ENCODE measurements at places on chromosomes 6 and 20.

- DNase-seq: no peak
Measured at GRCh38 chr6:98787961-98788360, 46.4 kb upstream of the POU3F2 start.

GRCh38 chr6:143074101-143074500, 13.4 kb downstream of the AIG1 start:
- DNase-seq: no peak

DNA sequence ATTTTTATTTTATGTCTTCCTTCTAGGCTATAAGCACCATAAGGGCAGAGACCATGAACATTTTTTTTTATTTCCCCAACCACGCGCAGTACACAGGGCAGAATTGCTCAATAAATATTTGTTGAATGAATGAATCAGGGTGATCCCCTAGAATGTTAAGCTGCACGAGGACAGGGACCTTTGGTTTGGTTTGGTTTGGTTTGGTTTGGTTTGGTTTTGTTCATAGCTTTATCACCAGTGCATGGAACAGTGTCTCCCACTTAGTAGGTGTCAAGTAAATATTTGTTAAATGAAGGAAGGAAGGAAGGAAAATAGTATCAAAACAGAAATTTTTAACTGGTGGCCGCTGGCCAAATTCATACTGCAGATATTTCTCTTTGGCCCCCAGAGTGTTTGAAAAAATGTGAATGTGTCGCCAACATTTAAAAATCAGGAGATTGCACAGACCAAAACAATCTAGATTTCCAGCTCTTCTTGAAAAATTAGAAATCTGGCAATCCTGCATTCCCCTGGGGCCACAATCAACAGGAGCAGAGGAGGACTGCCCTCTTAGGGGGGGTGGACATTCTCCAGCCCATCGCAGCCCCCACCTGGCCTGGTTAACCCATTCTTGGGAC, 205.3 kb downstream of the EYA2 start:
- DNase-seq: no peak

DNA sequence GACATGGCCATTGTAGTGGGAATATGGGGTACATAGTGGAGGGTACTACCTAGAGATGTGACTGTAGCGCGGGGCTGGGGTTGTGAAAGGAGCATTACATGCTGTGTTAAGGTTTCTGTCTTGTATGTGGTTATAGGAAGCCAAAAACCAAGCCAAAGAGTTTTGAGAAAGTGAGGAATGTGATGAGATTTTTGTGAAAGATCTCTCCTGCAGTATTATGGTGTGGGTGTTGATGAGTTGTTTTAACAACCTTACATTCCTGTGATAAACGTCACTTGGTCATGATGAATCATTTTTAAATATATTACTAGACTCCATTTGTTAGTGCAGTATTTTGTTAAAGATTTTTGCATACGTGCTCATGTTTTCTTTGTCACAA, 48.9 kb downstream of the ZFAND3 start:
- peak; percentile 45 for DNase-seq

DNA sequence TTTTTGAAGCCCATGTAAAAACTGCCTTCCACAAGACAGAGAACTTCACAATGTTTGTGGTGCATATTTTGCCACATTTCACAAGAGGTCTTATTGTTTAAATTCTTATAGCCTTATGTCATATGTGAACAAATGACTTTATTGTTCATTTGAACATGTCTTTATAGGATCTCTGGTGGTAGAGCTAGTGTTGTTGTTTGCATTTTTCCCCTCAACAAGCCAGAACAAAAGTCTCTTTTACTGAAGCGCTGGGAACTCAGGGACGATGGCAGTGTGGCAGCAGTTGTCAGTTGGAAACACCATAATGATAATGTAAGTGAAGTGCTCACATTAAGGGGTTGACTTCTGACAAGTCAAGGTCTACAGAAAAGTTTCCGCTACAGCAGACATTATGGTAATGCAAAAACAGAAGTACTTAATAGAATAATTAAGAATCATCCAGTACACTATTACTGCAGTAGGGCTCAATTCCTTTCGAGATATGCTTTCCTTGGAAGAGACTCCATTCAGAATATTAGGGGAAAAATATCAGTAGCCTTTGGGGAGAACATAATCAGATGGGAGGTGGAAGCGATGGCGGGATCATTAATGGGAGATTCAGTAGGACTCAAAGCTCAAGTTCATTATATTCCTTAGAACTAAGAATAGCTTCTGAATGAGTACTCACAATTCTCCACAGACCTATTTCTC, 180.0 kb downstream of the GJA10 start:
- no peak for DNase-seq

- DNase-seq: no peak
Measured at GRCh38 chr6:155492061-155492735, 36.6 kb upstream of the NOX3 start.

DNA sequence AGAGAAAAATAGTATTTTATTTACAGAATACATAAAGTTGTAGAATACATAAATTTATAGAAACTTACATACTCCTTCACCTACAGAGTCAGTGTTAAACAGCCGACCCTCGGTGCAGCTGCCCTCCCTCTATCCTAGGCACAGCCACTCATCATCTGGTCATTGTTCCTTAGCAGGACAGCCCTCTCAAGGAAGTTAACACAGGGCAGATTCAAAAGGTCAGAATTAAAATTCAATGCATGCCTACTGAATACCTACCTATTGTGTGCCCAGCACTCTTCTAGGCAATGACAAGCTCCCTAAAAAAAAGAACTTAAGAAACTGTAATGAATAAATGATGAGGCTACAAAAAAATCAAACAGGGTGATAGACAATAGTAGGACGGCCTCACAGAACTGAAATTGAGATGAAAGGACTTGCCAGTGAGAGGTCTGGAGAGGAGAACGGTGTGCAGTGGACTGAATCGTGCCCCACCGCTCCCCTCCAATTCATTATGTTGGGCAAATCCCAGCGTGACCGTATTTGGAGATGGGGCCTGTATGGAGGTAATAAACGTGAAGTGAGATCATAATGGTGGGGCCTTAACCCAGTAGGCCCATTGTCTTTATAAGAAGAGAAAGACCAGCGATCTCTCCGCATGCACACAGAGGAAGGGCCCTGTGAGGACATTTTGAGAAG, 326.0 kb downstream of the PACRG start:
- no peak for DNase-seq

- DNase-seq: no peak
Measured at GRCh38 chr6:168584671-168585070, 143.7 kb downstream of the SMOC2 start.

- no peak for DNase-seq
Measured at GRCh38 chr20:42530855-42531448, 658.8 kb downstream of the PTPRT start.

DNA sequence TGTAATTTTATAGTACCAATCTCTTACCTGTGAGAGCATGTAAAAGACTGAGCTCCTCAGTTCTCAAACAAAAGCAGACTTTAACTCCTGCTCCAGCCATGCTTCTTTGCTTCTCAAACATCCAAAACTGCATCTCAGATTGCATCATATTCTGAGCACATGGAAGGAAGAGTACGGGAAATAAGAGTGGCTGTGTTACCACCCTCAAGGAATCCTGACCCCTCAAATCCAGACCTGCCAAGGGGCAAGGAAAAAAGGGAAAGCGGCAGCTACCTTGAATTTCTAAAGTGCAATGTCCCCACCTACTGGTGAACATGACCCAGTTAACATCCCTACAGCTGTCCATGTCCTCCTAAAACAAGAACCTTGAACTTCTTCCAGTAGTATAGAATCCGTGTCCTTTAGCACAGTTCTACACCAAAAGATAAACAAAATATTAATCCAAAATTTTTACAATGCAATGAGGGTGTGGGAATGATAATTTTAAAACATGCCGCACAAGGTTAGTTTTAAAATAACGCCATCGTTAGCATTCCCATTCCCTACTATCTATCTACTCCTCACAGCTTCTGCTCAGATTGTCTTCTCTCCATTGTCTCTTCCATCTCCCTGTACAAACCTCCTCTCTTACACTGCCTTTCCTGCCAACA, 34.1 kb upstream of the HLA-DQB1 start:
- DNase-seq: peak; percentile 30

DNA sequence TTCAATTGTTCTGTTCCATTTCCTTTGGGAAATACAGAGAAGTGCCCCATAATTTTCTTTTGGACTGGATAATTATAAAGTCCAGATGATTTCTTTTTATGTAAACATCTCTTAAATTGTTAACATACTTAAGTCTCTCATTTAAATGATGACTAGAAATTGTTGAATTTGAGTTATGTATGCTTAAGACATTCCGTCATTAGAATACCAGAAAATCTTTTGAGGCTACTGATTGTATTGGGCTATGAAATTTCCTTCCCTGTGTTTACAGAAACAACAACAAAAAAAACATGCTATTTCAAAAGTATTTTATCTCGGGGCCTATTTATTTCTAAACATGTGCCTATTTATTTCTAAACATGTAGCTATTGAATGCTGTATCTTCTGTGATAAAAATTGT, 125.4 kb downstream of the SH3BGRL2 start:
- DNase-seq: no peak

DNA sequence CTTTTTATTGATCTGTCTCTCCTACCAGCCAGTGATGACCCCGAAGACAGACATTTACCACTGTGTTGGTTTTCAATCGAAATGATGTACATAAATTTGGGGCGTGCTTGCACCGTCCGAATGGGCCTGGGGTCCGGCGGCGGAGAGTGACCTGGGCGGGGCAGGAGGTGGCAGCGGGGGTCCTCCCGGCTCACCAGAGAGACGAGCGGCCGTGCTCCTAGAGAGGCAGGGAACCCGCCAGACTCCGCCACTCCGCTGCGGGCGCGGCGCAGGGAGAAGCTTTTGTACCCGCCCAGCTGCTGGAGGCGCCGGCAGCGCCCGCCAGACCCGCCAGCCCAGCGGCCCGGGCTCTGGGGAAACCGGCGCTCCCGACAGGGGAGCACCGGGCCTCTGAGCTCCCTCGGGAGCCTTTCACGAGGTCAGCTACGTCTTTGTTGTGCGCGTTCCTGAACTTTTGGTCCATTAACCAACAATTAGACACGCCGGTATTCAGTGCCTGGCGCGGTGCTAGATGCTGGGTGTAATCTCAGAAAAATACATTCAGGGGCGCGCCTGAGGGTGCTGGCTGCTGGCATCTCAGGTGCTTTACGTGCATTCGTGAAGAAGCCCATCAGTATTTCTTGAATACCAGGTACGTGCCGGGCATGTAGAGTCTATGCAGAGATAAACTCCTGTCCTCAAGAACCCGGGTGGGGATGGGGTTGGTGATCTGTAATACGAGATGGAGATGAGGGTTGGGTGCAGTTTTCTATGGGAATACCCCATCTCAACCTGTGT, at the start of gene PGBD1:
PGBD1 (plus strand) TSS at position 285 of the 777 bp plus-strand sequence. CDS start 2,242 bp downstream, outside the sequence.
- DNase-seq: peak; percentile 79

- no peak for DNase-seq
Measured at GRCh38 chr20:63212393-63212730, 3.6 kb downstream of the YTHDF1 start.

DNA sequence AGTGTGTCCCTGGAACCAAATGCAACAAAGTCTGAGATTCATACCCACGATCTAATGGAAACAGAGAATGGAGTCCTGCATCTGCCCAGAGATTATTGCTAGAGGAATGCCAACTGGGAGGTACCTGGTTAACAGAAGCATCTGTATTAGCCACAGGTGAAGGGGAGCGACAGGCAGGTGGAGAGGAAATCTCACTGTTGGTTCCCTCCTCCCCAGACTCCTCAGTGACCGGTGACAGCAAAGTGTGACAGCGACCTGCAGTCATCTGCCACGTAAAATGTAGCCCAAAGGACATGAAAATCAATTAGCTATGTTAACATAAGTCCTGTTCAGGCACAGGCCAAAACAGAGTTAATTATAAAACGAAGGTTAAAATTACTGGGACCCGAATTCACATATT, 336.6 kb downstream of the SYNE1 start:
- DNase-seq: no peak

DNA sequence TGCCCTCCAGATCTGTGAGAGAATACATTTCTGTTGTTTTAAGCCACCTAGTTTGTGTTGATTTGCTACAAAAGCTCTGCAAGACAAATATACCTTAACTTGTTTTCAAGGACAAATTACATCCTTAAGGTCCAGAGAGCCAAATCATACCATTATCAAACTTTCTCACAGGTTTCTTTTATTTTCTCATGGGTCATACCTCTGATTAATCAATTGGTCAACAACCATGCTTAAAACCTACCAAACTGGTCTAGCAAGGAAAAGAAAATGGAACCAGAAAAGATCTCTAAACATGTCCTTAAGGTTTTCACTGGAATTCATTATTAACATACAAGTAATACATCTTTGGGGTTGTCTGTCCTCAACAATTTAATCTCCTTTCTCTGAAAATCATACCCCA, 535.0 kb downstream of the CD83 start:
- no peak for DNase-seq
